ENCODE measurements at places on chromosomes 4 and X. TPM values are rescaled to one million over a fixed set of nuclear protein-coding genes. Genes with fewer than 3 reads are reported as not detected.

The TLR2 gene
- 4.6 TPM for total RNA-seq

The LRAT gene
- not detected for total RNA-seq

The TMPRSS11D gene
- not detected for total RNA-seq

The POLN gene
- total RNA-seq: 9.4 TPM
